Tongue (tissue), 3 donors: ENCODE measurements at places on chromosomes 5 and 9.

DNA sequence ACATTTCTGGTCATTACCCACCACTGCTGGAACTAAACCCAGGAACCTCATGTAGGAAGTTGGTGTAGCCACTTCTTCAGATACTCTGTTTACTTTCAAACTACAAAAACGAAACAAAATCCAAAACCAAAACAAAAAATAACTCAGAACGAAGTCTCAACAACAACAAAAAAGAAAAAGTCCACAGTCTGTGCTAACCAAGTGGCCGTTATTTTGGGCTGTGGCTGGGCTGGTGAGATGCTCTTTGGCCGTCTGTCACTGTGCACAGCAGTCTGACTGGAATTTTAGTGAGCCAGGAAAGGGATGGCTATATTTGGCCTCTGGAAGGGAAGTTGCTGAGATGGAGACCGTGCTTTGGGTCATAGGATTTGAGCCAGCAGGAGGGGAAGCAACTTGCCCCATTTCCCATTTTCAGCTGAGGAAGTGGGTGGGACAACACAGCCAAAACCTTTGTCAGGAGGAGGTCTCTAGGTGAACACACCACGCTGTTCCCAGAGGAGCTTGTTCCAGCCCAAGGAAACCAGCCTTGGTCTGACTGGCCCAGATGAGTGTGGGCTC, 334.1 kb downstream of the ZSWIM6 start:
- DNase-seq: no peak

- no peak for DNase-seq
Observed at GRCh38 chr5:44365345-44365744, 23.9 kb downstream of the FGF10 start.

DNA sequence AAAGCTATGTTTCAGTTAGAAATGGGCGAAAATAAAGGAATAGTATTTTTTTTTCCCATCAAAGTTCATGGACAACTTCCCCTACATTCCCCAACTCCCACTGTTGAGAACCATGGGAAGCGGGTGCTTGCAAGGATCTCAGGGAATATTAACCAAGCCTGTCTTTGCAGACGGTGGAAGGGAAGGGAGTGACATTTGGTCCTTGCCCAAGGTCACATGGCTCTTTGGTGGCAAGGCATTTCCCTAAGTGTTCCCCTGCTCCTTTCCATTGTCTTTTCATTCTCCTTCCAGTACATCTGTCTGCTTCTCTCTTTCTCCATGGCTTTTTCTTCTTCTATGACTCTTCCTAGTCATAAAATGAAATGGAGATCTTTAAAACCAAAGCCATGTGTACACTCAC, 19.0 kb downstream of the C9orf57 start:
- DNase-seq: no peak

- no peak for DNase-seq
Observed at GRCh38 chr9:12889402-12890106, 114.7 kb downstream of the LURAP1L start.

DNA sequence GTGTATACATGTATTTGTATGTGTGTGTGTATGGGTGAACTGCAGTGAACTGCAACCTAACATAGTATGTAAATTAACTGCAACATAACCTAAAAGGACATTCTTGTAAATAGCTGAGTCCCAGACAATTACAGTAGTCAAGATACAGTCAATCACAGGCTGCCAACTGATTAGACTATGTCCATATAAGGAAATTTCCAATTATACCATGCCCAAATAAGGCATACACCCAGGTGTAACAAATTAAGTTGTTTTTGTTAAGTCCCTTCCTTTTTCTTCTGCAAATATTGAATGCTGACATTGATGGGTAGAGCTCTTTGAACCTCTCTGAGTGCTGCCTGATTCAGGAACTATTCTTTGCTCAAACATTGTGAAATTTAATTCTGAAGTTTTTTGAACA, 594.6 kb upstream of the FAM174A start:
- no peak for DNase-seq

DNA sequence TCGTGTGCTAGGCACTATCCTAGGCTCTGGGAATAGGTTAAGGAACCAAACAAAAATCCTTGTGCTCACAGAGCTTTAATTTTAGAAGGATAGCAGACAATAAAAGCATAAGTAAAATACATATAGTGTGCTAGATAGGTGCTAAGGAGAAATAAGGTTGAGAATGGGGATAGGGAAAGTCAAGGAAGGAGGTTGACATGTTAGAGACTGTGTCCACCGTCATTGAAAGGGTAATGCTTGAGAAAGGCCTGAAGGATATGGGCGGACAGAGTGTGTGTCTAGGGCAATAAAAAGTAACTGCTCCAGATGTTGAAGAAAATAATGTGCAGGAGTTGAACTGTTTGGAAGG, 482 bp upstream of the TDRD7 start:
- no peak for DNase-seq

- DNase-seq: no peak
Observed at GRCh38 chr5:132024789-132025402, 13.4 kb upstream of the ACSL6 start.

- DNase-seq: no peak
Observed at GRCh38 chr9:89374176-89374575, 55.9 kb downstream of the SECISBP2 start.

DNA sequence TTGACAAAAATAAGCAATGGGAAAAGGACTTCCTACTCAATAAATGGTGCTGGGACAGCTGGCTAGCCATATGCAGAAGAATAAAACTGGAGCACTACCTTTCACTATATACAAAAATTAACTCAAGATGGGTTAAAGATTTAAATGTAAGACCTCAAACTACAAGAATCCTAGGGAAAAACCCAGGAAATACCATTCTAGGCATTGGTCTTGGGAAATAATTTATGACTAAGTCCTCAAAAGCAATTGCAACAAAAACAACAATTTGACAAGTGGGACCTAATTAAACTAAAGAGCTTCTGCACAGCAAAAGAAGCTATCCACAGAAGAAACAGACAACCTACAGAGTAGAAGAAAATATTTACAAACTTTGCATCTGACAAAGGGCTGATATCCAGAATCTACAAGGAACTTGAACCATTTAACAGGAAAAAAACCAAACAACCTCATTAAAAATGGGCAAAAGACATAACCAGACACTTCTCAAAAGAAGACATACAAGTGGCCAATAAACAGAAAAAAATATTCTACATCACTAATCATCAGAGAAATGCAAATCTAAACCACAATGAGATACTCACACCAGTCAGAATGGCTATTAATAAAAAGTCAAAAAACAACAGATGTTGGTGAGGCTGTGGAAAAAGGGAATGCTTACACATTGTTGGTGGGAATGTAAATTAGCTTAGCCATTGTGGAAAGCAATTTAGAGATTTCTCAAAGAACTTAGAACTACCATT, 75.2 kb upstream of the CPEB4 start:
- no peak for DNase-seq

DNA sequence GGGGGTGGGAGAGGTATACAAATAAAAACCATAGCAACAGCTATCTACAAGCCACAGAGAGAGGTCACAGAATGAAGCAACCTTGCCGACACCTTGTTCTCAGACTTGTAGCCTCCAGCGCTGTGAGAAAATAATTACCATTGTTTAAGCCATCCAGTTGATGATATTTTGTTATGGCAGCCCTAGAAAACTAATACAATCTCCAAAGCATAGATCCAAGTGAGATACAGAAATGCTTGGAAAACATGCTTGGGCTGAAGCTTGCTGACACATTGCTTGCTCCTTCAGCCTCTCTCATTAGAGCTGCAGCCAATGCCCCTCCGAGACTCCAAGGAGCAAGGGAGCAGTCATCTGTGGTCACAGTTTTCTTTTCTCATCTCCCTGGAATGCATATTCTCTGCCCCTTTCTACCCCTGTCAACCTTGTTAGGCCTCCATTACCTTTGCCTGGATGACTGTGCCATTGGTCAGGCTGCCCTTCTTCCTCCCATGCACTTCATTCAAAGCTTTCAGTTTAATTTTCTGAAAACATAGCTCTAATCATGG, 401.4 kb upstream of the KLF4 start:
- DNase-seq: no peak

GRCh38 chr5:32131604-32132003, 42.5 kb downstream of the GOLPH3 start:
- DNase-seq: no peak

DNA sequence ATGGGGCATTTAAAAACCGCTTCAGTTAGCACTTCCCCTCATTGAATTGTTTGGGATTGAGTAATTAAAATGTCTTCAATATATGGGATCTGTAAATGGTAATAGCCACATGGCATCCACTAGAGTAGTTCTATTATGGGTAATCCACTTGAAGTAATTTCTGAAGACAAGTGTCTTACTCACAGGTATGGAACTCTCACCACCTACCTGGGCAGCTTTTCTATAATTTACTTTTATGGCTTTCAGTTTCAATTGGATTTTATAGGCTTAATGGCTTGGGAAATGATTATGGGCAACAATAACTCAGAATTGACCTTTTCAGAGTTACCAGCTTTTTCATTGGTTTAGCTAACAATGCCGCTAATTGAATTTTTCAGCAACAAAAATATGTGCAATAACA, 597.9 kb downstream of the PTPRD start:
- no peak for DNase-seq

- DNase-seq: peak; percentile 67
Observed at GRCh38 chr5:57429513-57430120, 53.0 kb downstream of the ACTBL2 start.

DNA sequence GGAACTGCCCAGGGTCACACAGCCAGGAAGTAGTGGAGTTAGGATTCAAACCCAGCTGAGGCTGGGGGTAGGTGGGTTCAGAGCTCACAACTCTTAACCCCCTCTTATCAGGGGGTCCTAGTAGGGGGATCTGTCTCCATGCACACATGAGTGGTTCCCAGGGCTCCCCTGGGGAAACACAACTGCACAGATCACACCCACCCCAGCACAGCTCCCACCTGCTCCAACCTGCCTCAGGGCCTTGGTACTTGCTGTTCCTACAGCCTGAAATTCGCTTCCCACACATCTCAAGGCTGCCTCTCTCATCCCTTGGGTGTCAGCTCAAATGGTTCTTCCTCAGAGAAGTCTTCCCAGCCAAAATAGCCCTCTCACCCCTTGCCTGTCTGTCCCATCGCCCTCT, 4.8 kb downstream of the SNCB start:
- no peak for DNase-seq

DNA sequence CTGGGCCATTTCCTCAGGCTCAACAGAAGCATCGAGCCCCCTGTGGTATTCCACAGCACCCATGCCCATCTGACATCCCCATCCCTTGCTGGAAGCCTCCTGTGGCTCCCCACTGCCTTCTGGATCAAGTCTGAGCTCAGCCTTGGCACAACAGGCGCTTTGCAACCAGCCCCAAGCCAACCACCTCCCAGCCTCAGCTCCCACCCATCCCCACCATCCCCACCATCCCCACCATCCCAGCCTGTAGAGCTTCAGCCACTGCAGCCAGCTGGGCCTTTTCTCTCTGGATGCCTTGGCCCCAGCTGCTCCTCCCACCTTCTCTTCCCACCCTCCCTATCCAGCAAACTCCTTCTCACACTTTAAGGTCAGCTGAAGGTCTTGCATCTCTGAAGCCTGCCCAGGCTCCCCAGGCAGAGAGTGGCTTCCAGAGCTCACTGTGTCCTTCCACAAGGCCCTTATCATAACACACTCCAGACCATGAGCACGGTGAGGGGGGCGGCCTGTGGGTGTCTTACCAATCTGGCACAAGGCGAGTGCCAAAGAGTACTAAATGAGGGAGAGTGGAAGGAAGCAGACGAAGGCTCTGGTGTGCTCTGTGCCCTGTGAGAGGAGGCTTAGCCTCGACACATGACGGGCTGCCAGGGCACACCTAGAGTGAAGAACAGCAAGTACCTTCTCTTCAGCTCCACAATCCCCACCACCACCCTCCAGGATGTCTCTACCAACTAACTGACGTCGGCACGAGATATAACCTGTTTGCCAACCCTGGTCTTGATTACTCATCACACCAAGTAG, 6.5 kb downstream of the HIGD2A start:
- DNase-seq: no peak

DNA sequence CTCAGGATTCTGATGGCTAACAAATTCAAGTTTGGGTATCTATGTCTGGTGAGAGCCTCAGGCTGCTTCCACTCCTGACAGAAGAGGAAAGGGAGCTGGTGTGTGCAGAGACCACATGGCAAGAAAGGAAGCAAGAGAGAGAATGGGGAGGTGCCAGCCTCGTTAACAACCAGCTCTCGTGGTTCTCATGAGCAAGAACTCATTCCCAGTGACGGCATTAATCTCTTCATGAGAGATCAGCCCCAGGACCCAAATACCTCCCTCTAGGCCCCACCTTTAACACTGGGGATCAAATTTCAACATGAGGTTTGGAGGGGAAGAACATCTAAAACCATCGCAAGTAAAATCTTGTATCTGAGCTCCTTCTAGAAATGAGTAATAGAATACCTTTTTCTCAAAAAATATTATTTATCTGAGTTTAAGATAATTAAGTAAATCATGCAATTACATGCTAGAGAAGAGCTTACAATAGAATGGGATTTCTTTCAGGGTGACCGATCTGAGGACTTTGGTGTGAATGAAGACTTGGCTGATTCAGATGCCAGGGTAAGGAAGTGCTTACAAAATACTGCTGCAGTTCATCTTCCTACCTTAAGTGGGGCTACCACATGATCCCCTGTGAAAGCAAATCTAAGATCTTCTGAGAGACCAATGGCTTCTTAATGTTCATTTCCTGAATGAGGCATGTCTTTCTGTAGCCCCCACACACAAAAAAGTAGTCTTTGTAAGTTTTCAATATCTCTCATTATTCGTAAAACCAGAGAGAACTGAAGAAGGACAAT, 11.5 kb downstream of the ANXA1 start:
- no peak for DNase-seq

GRCh38 chr5:93570294-93571113, 10.5 kb downstream of the NR2F1-AS1 start:
- DNase-seq: peak; percentile 37

- no peak for DNase-seq
Observed at GRCh38 chr5:73263001-73263710, 90.2 kb downstream of the TMEM174 start.

GRCh38 chr5:149584121-149584520, 2.8 kb downstream of the ARHGEF37 start:
- DNase-seq: no peak

DNA sequence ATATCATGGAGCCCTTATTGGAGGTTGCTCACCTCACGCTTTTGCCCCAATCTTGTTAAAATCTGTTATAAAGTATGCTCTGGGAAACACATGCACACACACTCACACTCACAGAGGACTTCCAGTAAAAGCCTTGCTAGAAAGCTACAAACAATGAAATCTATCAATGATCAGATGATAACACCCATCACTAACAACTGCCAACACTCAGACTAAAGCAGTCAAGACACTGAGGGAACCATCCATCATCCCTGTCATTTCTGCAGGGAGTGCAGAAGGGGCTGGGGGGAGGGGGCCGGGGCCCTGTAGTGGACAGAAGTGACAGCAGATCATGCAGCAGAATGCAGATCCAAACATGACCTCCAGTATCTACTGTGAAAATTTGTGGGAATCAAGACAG, 179.1 kb downstream of the AOPEP start:
- DNase-seq: no peak

DNA sequence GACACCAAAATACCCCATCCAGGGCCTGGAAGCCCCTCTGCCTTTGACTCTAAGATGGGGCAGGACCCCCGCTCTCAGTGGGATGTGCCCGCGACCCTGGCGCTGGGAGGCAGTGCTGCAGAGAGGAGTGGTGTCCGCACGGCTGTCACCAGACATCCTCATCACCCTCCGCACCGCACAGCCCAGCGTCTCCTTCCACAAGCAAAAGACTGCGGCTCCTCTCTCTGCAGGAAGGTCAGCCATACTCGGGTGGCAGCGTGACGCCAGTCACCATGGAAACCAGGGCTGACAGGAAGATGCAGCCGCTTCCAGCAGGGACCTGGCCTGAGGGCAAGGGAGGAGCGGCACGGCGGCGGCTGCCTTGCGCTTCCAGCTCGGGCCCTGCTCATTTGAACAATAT, 17.1 kb upstream of the SLC6A3 start:
- no peak for DNase-seq
